GOT3 (cell line): ENCODE measurements at places on chromosomes 4 and X.

DNA sequence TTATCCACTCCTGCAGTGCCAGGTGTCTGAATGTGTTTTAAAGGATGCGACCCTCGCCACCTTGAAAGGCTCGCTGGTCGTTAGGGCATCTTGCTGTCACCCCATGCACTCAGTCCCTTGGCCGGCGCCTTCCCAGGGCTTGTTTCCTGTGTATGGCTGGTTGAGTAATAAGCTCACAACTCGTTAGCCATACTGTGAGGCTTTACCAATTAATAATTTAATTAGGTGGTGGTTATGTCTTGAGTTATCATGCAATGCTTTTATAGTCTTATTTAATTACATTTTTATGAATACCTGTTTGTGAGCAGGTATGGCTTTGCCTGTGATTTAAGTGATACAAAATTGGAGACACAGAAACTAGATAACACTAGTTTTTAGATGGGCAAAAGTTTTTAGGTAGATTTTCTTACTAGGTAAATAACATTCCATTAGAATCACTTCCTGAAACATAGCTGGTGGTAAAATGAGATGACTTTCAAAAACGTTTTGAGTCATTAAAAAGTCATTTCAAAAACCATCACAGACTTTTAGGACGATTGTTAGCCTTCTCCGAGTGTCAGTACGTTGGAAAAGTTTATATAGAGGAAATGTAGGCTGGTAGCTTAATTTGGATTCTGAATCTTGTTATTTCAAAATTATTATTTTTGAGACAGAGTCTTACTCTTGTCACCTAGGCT is 18.2 kb downstream of the PTTG2 start:
- DNase-seq, result no peak

DNA sequence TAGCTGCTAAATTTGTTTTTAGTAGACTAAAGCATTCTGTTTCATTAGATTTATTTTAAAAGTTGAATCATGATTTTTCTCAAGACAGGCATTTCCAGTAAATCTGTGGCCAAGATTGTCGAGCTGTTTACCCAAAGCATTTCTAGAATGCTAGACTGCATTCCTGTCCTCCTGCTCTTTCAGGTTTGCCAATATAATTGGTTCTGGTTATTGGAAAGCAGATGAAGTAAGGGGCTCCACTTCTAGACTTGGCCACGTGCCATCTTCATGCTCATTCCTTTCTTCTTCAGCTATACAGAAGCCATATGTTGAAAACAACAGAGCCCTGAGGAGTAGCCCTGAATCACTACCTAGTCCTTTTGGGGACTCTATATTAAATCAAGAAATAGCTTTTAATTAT is 62.5 kb downstream of the PGRMC2 start:
- no peak for DNase-seq

- no peak for DNase-seq
These were observed 102.9 kb upstream of the SLC34A2 start for GRCh38 chr4:25552580-25553271.

- no peak for DNase-seq
These were observed 107.2 kb upstream of the KIT start for GRCh38 chr4:54550395-54551171.

- DNase-seq, result no peak
These were observed 1495.1 kb downstream of the C4orf33 start for GRCh38 chr4:130591091-130591490.

- no peak for DNase-seq
These were observed 25.4 kb upstream of the GNRHR start for GRCh38 chr4:67779631-67780030.

GRCh38 chr4:19309378-19309777 is 942.3 kb upstream of the SLIT2 start:
- DNase-seq, result no peak

- no peak for DNase-seq
These were observed 103.0 kb upstream of the TAPT1 start for GRCh38 chr4:16329125-16329796.

- DNase-seq, result no peak
These were observed 14.4 kb upstream of the MAN2B2 start for GRCh38 chr4:6560416-6561172.

DNA sequence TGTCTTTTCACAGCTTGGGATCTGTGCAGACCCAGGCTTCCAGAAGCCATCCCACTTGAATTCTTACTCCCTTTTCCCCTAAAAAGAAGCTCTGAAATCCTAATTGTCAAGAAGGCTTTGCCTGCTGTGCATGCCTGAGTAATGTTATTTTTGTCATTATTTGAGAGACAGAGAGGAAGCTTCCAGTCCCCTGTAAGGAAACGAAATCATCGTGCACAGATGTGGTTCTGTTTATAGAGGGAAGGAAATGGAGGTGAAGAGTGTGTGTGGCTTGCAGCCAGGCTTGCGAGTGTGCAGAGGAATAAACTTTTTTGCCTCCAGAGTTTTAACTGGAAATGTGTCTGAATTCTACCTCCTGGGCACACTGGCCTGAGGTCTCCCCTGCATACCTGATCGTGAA is 70.2 kb downstream of the TBL1X start:
- DNase-seq, result no peak
